ENCODE measurements at places on chromosomes 12 and 14.

DNA sequence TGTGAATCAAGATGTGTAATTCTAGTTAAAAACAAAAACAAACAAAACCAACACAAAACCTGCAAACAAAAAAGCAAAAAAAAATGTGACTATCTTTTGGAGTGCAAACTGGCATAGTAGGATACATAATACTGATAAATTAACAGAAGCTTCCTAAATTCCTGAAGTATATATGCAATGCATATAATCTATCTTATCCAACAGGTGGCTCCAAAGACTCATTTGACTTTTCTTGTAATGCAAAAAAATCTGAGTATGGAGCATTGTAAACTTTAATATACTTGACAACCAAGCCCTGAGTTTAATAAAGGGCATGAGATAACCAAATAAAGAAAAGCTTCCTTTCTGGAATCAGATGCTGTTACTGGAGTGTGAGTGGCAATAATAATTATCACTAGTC, 1003.6 kb downstream of the FSCB start:
- DNase-seq = no peak

DNA sequence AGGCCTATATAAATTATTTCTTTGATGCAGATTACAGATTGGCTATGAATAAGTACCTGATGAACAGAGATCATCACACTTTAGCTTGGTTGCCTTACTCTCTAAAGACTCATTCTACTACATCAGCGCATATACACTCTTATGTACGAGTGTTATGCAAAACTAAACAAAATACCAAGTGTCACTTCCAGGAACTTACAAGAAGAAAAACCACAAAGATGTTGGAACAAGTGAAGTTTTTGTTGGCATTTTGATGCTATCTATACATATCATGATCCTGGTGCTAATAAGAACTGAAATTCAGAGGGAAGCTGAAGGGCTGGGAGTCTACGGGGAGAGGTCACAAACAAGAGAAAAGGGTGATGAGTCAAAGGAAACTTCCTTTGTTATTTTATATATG, 47.9 kb upstream of the CERS5 start:
- DNase-seq = no peak

- DNase-seq = no peak
These were observed 4.5 kb upstream of the LTBP2 start for GRCh38 chr14:74616507-74616906.

- DNase-seq = peak; percentile 89
These were observed 1.1 kb upstream of the NFATC4 start for GRCh38 chr14:24366721-24367513.

GRCh38 chr12:120141336-120141735, 24.8 kb upstream of the RAB35 start:
- no peak for DNase-seq

- DNase-seq = peak; percentile 3
These were observed 871 bp upstream of the TGM1 start for GRCh38 chr14:24263848-24264247.

- DNase-seq = no peak
These were observed 386.6 kb downstream of the SYT1 start for GRCh38 chr12:79250960-79251755.

DNA sequence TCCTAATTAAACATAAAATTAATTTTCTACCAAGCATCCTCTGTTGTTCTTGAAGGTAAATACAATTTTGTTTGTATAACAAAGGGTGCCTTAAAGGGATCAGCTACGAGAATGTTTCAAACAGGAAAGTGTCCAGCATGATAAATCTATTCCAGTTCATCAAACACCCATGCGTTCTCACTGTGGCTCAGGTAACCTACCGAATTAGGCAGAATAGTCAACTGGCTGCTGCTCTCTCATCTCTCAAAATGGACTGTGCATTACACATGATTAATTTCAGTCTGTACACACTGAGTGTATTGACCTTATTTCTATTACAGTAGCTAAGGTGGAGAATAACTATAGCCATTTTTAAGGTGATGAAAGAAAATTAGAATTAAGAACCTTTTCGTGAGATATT, 127.5 kb upstream of the RMST start:
- no peak for DNase-seq

- DNase-seq = no peak
These were observed 21.1 kb downstream of the NKX2-1 start for GRCh38 chr14:36498938-36499337.

DNA sequence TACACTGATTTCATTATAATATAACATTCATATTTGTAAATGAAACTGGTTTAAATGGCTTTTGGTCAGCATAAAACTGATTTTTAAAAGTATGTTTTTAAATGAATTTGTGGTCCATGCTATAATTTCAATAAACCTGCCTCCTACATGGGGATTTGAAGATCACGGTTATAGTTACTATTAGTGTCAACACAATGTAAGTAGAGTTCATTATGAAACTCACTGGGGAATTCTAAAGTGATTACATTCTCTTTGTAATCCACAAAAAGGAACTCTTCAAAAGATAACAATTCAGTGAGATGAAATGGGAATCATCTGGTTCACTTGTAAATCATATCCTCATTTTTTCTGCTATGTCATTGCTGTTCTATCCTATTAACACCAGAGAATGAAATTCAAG, 204.5 kb upstream of the G2E3 start:
- DNase-seq = no peak

- DNase-seq = no peak
These were observed 10.1 kb upstream of the DCAF4 start for GRCh38 chr14:72916174-72916573.

- DNase-seq = no peak
These were observed 483.3 kb downstream of the VRK1 start for GRCh38 chr14:97280526-97280925.

GRCh38 chr12:52611080-52611468, 7.3 kb downstream of the KRT73 start:
- no peak for DNase-seq

DNA sequence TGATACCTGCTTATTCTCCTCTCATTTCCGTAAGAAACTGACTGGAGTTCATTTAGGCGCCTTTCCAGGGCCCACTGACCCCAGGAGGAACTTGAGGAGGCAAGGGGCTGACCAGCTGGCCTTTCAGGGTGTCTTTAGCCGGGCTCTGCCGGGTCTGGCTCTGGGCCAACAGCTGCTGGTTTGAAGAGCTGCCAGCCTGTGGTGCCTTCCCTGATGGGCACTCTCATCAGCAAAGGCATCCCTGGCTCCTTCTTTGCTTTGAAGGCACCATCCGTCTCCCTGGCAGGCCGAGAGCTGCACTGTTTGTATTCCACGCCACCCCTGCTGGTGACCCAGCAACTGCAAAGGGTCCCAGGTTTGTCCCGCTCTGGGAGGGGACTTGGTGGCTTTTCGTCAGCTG, 42.0 kb downstream of the IQSEC3 start:
- DNase-seq = peak; percentile 65

GRCh38 chr14:84826294-84826693, 703.6 kb upstream of the FLRT2 start:
- no peak for DNase-seq

DNA sequence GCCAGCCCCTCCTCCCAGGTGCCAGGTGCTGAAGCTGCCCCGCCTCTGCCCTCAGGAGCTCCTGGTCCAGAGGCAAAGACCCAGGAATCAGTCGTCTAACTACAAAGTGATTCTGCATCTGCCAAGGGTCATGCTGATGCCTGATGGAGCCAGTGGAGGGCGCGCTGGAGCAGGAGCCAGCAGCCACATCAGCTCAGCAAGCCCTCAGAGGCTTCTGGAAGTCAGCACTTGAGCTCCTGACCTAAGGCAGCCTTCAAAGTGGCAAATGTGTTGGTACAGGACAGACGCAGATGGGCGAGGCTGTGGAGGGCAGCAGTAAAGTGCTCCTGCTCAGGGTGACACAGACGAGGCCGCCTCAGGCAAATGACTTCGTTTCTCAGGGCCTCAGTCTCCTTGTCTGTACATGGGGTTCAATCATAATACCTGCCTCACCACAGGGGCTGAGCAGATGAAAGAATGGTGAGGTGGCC, 10.9 kb downstream of the C12orf43 start:
- DNase-seq = peak; percentile 28

- DNase-seq = no peak
These were observed 179.3 kb downstream of the MIPOL1 start for GRCh38 chr14:37376944-37377609.

DNA sequence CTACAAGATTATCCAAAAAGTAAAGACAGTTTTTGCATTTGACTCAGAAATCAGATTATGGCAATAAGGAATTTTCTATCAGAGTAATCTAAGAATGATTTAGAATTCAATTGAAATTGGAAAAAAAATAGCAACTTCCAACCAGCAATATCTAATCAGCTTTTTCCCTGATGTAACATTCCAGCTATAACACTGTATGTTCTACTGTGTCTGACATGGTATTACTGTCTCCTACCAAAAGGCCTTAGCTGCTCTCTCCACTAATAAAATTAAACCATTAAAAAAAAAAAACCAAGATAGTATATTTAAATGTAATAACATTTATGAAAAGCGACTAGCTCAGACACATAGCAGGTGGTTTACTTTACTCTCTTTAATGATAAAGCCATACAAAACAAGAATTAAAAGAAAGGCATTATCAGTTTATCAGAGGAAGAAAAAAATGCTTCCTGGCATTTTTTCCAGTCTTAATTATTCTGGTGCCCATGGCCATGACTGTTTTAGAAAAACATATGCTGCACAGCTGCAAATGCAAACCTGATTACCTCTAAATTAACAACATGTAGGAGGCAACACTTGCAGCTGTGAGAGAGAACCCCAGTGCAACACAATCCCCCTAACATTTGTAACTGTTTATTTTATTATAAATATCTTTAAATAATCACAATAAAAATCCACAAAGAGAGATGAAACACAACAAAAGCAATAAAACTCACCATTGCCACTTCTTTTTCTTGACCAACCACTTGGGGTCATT, 28.8 kb downstream of the PHLDA1 start:
- DNase-seq = no peak

DNA sequence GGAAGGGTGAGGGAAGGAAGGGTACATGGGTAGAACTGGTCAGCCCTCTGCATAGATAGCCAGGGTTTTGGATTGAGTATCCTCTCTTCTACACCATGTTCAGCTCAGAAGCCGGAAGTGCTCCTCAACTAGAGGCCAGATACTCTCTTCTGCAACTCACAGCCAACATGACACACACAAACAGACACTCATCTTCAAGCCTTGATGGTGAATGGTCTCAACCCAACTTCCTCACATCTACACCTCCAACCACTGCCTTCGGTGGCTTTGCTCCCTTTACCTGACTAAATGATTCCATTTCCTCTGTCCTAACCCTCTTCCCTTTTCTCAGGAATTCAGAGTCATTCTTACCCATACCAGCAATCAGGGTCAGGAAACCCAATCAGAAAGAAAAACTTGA, 7.6 kb upstream of the FKBP11 start:
- no peak for DNase-seq

DNA sequence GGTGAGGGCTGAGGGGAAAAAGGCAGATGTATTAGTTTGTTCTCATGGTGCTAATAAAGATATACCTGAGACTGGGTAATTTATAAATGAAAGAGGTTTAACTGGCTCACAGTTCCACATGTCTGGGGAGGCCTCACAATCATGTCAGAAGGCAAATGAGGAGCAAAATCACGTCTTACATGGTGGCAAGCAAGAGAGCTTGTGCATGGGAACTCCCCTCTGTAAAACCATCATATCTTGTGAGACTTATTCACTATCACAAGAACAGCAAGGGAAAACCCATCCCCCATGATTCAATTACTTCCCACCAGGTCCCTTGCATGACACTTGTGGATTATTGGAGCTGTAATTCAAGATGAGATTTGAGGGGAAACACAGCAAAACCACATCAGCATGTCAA, 1220.9 kb downstream of the GALC start:
- no peak for DNase-seq

GRCh38 chr12:189622-189962, 24.4 kb downstream of the SLC6A12 start:
- peak; percentile 22 for DNase-seq

DNA sequence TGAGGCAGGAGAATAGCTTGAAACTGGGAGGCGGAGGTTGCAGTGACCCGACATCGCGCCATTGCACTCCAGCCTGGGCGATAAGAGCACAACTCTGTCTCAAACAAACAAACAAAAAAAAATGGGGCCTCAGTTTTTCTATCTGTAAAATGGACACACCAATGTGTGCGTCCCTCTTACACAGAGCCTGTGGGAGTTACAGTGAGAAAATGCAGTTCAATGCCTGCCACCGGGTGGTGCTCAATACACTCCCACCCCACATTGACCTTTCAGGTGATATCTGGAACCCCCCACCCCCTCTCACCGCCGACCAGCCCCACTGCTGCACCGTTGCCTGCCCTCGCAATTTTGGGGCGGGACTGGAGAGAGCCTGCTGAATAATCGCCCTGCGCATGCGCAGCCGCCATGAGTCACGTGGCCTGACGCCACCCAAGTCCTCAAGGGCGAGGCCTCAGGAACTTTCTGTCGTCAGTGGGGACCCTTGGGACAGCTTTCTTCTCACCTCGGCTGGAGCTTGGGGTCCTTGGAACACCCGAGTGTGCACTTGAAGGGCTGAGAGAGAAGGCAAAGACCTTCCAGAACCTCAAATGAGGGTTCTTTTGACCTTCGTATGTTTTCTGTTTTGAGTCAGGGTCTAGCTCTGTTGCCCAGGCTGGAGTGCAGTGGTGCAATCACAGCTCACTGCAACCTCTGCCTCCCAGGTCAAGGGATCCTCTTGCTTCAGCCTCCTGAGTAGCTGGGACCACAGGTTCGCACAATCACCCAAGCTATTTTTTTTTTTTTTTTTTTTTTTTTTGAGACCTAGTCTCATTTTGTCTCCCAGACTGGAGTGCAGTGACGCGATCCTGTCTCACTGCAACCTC, 14.6 kb upstream of the CABP1 start:
- no peak for DNase-seq

GRCh38 chr14:105303949-105304348, 3.1 kb upstream of the BRF1 start:
- no peak for DNase-seq

- no peak for DNase-seq
These were observed 8.8 kb downstream of the GPR33 start for GRCh38 chr14:31479027-31479426.

- DNase-seq = no peak
These were observed 127.7 kb downstream of the LLPH start for GRCh38 chr12:66002812-66003211.

GRCh38 chr12:26179826-26180225, 15.5 kb upstream of the SSPN start:
- DNase-seq = no peak

- no peak for DNase-seq
These were observed 10.9 kb downstream of the NOC4L start for GRCh38 chr12:132154941-132155770.

GRCh38 chr14:59428581-59429012, 36.6 kb downstream of the GPR135 start:
- DNase-seq = no peak

DNA sequence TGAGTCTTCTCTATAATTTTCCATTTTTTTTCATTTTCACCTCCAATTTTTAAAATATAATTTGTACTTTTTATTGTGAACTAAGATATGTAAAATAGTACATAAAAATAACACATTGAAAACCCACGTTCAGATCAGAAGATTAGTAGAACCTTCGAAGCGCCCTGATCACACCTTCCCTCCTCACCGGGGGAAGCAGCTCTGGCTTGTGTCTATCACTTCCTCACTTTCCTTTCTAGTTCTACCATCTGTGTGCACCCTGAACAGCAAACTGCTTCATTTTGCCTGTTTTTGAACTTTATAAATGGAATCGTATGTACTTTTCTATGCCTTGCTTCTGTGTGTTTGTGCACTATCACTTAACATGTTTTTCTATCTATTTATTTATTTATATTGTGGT, 11.8 kb upstream of the CD27 start:
- no peak for DNase-seq

Data from posterior cingulate gyrus (tissue), 11 donors.